ENCODE measurements at places on chromosomes 6 and 20. TPM values are rescaled to one million over a fixed set of nuclear protein-coding genes. Genes with fewer than 3 reads are reported as not detected.

The KCNK15 gene
- total RNA-seq, result not detected

DNA sequence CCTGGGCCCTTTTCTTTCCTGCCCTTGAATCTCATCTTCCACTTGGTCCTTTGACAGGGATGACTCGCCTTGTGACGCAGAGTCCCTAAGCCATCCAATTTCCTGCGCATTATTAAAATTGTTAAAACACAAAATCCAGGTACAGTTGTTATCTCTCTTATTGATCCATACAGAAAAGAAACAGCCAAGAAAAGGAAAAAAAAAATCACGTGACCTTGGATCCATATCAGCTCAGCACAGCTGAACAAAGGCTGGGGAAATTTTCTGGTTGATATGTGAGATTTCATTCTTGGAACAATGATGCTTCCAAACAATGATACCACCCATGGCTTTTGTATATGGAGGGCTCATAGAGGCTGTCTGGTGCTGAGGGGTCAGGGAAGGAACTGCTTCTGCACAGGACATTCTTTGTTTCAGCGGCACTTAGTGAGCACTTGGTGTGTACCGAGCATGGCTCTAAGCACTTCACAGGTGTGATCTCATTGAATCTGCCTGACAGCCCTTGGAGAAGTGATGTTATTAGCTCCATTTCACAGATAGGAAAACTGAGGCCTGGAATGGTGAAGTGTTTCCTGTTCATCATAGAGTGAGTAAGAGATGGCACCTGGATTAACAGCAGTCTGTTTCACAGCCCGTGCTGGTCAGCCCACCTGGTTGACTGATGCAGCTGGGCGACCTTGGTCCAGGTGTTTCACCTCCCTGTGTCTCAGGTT lies 155.0 kb upstream of the SULF2 start:
- no peaks in the 10 kb centered on the region for H3K4me1 ChIP-seq
- no peaks in the 10 kb centered on the region for H3K36me3 ChIP-seq
- no peak for DNase-seq
- no peak overlapping the region for H3K4me3 ChIP-seq
- peaks cover 7% of the 10 kb centered on the region for H3K27me3 ChIP-seq

The TREML1 gene
- total RNA-seq, result not detected

DNA sequence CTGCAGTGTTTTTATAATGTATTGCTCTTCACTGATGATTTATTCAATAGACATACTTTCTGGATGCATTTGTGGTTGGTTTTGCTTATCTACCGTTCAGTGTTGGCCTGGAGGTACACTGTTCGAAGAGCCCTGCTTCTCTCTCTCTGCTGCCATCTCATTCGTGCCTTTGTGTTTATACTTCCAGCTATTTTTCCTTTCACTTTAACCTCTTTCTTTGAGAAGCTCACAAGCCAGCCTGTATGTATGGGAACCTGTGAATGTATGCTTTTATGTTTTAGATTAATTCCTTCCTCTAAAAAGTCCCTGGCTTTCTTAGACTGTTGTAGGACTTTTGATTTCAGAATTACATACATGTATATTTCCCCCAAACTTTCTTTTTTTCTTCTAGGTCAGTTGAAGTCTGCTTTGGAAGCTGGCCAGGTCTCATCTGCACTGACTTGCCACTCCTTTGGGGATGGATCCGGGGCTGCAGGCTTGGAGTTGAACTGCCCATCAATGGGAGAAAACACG lies 83.0 kb downstream of the SCAND1 start:
- peaks cover 25% of the 10 kb centered on the region for H3K4me1 ChIP-seq
- no peaks in the 10 kb centered on the region for H3K36me3 ChIP-seq
- H3K4me3 ChIP-seq, result no peak overlapping the region
- DNase-seq, result peak; percentile 79

- H3K4me3 ChIP-seq, result no peak overlapping the region
- H3K4me1 ChIP-seq, result no peaks in the 10 kb centered on the region
- H3K27me3 ChIP-seq, result no peaks in the 10 kb centered on the region
- no peaks in the 10 kb centered on the region for H3K36me3 ChIP-seq
These were observed 393.5 kb upstream of the JARID2 start for GRCh38 chr6:14852375-14852774.

GRCh38 chr20:57346477-57346876 lies 4.6 kb upstream of the RAE1 start:
- H3K27me3 ChIP-seq, result peaks cover 2% of the 10 kb centered on the region
- H3K27ac ChIP-seq, result no peak overlapping the region

DNA sequence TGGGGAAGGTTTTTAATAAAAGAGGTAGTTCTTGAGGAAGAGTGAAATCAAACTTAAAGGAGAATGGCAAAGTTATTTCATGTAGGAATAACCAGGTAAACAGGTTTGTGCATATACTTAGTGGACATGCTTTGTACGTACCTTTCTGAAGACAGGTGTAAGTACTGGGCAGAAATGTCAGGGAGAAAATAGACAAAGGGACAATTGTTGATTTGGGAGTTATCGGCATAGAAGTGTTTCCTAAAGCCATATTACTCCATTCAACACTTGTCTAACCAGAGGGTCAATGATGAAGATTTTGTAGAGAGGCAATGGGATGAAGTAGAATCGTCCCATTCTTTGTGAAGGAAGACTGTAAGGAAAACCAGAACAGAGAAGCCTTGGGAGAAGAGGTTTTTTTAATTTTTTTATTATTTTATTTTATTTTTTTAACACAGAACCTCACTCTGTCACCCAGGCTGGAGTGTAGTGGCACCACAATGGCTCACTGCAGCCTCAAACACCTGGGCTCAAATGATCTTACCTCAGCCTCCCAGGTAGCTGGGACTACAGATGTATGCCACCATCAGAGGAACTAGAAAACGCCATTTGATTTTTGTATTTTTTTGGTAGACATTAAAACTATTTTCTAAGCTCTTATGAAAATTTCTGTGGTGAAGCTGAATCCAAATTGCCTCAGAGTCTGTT lies 18.0 kb downstream of the SMAP1 start:
- H3K4me3 ChIP-seq, result no peak overlapping the region
- no peaks in the 10 kb centered on the region for H3K36me3 ChIP-seq

GRCh38 chr6:153085239-153085638 lies 45.8 kb downstream of the RGS17 start:
- H3K36me3 ChIP-seq, result no peaks in the 10 kb centered on the region
- no peak overlapping the region for H3K4me3 ChIP-seq
- H3K4me1 ChIP-seq, result peaks cover 13% of the 10 kb centered on the region
- H3K27ac ChIP-seq, result no peak overlapping the region
- peak; percentile 37 for DNase-seq
- no peaks in the 10 kb centered on the region for H3K27me3 ChIP-seq

The ANKRD6 gene
- 9.6 TPM for total RNA-seq

The CENPW gene
- total RNA-seq, result 85.8 TPM

DNA sequence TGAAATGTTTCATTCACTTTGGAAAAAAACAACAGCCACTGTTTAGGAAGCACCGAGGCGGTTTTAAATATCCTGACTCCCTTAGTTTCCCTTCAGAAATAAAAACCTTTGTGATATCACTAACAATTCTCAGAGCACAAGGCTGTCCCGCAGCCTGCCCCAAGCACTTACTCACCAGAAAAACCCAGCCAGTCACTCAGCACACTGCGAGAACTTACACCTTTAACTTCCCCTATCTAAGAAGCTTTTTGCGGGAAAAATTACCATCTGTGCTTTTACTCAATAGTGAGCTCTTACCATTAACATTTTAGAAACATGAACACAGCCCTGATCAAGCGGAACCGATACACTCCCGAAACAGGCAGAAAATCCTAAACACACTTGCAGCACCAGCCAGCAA lies 9.3 kb downstream of the ZBTB46 start:
- H3K36me3 ChIP-seq, result no peaks in the 10 kb centered on the region
- H3K4me3 ChIP-seq, result no peak overlapping the region
- H3K27ac ChIP-seq, result no peak overlapping the region
- H3K4me1 ChIP-seq, result no peaks in the 10 kb centered on the region
- no peak for DNase-seq
- H3K27me3 ChIP-seq, result no peaks in the 10 kb centered on the region

DNA sequence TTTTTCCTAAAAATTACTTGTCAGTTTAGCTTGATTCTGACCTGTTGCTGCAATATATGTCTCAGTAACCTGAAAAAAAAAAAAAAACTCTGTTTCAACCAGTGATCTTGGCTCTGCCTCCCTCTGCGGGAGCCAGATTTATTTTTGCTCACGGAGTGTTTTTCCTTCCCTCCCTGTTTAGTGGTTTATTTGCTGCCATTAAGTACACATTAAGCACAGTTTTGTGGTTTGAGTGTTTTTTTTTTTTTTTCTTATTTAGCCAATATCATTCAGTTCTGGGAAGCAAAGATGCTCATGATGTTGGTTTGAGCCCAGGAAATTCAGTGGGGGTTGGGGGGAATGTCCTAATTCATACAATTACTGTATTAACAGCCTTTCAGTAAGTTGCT lies 110.1 kb upstream of the GPR6 start:
- no peak overlapping the region for H3K27ac ChIP-seq
- H3K36me3 ChIP-seq, result no peaks in the 10 kb centered on the region
- H3K4me1 ChIP-seq, result no peaks in the 10 kb centered on the region

The TRIM15 gene
- not detected for total RNA-seq

DNA sequence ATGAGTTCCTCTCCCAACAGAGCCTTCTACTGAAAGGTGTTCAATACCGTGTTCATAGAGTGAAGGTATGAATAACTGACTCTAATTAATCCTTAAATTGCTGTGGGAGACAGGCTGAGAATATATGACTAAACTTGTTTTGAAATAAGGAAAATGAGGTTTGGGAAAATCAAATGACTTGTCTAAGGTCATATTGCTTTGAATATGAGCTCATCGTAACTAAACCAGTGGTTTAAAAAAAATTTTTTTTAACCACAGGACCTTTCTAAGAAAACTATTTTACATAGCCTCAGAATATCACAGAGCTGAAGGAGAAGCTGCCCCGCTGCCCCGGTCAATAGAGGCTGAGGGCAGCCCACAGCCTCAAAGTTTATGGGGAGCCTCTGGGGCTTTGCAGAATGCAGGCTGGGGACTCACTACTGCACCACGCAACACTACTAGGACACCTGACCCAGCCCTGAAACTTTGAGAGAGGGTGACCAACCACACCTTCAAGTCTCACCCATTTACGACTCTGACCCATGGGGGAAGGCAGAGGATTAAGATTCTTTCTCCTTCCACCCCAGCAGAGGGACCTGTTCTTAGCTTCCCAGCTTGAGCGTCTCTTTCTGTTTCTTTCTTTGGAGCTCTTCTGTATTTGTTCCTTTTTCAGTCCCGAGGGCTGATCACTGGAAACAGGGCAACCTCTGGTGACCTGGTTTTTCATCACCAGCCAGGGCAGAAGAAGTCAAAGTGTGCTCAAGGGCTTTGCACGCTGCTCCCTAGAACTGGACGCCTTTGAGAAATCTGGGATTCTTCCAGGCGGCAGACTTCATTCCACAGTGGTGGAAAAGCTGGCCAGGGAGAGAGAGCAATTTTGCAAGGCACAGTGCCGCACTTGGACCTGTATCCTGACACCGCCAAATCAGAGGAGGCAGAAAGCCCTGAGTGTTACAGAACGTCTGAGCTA lies 220.2 kb downstream of the ATXN1 start:
- H3K4me3 ChIP-seq, result no peak overlapping the region
- H3K4me1 ChIP-seq, result peaks cover 5% of the 10 kb centered on the region
- no peaks in the 10 kb centered on the region for H3K36me3 ChIP-seq
- DNase-seq, result no peak

The RIPPLY2 gene
- not detected for total RNA-seq

Measured in endothelial cell of umbilical vein (primary cell).